Eye (tissue), 1 donor: ENCODE measurements at places on chromosomes 1 and 21.

DNA sequence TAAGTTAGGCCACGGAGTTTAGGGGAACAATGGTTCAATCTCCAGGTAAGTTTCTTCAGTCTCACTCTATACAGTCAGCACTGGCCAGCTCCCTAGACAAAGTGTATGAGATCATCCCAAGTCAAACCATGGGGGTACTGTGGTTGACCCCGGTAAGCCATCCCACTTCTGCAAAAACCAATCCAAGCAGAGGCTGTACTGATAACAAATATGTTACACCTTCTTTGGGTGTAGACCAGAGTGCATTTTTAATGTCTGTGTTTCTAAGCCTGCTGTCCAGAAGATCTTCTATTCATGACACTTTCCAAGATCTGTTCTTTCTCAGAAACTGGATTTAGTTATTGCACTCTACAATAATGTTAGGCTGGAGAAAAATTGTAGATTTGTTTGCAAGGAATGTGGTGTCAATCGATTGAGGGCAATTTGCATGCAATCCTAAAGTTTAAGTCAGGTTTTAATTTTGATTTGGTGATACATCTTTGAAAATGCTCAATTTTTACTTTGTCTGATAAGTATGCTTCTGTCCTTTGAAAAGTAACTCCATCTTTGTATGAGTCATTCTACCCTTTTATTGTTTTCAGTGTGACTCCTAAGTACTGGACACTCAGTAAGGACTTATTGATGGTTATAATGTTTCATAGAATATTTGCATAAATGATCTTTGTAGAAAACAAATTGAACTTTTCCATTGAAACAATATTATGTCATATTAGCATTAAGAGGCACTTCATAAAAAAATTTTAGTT, 152.4 kb downstream of the HLX start:
- no peak for DNase-seq

GRCh38 chr1:181249186-181249585, 160.7 kb downstream of the IER5 start:
- DNase-seq = no peak

DNA sequence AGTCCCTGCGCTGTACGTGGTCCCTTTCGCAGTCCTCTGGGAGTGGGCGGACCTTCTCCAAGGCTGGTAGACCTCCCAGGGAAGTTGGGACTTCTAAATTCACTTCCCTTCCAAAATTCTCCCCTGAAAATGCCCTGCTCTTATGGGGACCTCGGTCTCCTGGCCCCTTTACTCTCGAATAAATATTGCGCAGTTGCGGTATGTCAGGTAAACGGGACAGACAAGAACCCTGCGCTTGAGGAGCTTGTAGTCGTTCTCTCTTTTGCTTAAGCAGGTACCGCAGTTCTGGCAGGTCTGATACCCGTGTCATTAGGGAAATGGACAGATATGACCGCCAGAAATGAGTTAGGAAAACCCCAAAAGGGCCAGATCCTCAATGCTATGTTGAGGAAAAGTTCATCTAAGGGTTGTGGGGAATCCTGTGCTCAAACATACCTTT, 561 bp downstream of the KIF2C start:
- no peak for DNase-seq

DNA sequence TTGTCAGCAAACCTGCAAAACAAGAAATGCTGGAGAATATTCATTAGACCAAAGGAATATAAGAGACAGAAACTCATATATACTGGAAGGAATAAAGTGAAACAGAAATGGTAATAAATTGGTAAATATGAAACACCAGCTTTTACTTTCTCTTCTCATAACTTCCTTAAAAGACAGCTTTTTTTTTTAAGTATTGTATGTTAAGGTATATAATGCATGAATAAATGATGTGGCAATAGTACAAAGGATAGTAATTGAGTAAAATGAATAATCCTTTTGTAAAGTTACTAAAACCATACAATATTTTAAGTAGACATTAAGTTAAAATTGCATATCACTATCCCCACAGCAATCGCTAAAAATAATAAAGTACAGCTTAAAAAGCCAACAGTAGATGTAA, 64.8 kb downstream of the TRIM33 start:
- no peak for DNase-seq

DNA sequence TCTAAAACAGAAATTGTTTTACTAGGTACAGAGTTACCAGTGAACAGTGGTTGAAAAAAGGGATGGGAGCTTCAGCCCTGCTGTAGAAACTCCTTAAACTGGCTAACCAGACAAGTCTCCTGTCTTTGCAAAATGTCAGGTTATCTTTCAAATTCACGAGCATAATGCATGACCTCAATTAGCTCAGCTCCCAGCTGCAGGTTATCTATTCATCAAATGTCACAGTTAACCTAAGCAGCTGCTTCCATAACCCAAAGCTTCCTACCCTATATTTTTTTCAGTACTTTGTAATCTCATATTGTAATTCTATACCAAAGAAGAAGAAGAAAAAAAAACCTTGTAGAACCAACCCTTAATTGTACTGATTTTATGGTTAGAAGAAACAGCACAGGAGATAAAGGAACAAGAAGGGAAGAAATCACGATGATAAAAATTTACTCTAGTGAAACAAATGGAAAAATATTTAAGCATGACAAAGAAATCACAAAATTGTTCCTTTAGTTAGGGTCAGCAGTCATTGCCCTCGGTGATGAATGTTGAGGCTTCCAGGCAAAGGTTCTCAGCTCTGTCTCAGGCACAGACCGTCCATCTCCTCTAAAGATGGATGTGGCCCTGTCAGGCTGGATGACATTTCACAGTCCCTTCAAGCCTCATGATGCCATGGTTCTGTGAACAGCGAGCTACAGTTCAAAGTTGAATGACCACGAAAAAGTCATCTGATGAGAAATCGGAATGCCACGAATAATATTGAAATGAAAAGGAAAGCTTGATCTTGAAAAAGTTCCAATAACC, 95.9 kb downstream of the PLD5 start:
- DNase-seq = peak; percentile 16

- DNase-seq = no peak
These were observed 33.8 kb downstream of the C21orf91 start for GRCh38 chr21:17785403-17785788.

DNA sequence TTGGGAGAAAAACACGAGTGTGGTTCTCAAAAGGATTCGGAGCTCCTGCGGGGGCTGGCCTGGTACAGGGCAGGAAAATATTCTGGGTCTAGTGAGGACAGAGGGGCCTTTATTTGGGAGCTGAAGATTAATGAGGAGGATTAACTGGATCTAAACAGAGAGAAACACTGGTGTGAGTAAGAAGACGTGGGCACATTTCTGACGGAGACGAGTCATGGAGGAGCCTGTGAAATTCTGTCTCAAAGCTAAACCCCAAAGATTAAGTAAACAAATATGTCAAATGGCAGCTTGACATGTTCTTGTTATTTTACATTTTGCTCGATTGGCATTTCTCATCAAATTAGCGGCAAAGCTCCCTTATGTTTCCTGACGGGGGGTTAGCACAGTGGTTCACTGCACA, 12.8 kb downstream of the PROK1 start:
- no peak for DNase-seq

GRCh38 chr1:157390651-157391050, 161.7 kb downstream of the FCRL5 start:
- DNase-seq = no peak

- no peak for DNase-seq
These were observed 34.0 kb upstream of the SLAMF9 start for GRCh38 chr1:159988006-159988405.
